Activated CD8-positive, alpha-beta memory T cell treated with anti-CD3 and anti-CD28 coated beads for 36 hours (primary cell): ENCODE measurements at places on chromosomes 12 and 14. TPM values are rescaled to one million over a fixed set of nuclear protein-coding genes. Genes with fewer than 3 reads are reported as not detected.

Gene SELPLG
- total RNA-seq, result 26.8 TPM

Gene NGB
- not detected for total RNA-seq

Gene CCDC196
- total RNA-seq, result not detected

Gene GLT1D1
- 0.48 TPM for total RNA-seq

Gene SERPINA9
- not detected for total RNA-seq

Gene KRT86
- not detected for total RNA-seq

Gene PTCSC3
- not detected for total RNA-seq

Gene ASCL1
- total RNA-seq, result not detected

Gene VDR
- total RNA-seq, result 104 TPM

Gene APOF
- total RNA-seq, result not detected

Gene ZNF891
- total RNA-seq, result 1.9 TPM

Gene AQP6
- not detected for total RNA-seq

Gene SDSL
- not detected for total RNA-seq

Gene IFI27
- total RNA-seq, result 1.3 TPM

Gene RNF212B
- total RNA-seq, result not detected

Gene LUM
- not detected for total RNA-seq

Gene KCNK10
- total RNA-seq, result not detected

Gene CCDC184
- 0.95 TPM for total RNA-seq

Gene PRIMA1
- not detected for total RNA-seq

Gene OR6C2
- not detected for total RNA-seq

Gene KLHL42
- 15.2 TPM for total RNA-seq

Gene ARHGEF25
- total RNA-seq, result 2.3 TPM

Gene INHBC
- total RNA-seq, result not detected

Gene PMCH
- total RNA-seq, result 1.6 TPM

Gene CARMIL3
- 1.2 TPM for total RNA-seq

Gene PGF
- 0.17 TPM for total RNA-seq

Gene ANKRD9
- total RNA-seq, result 11.8 TPM
